KBM-7 (cell line): ENCODE measurements at places on chromosomes 4 and X.

- DNase-seq, result no peak
Measured at GRCh38 chrX:107445146-107445545, 4.3 kb upstream of the FRMPD3 start.

GRCh38 chrX:103439161-103439560 lies 62.8 kb downstream of the BEX3 start:
- DNase-seq, result no peak

DNA sequence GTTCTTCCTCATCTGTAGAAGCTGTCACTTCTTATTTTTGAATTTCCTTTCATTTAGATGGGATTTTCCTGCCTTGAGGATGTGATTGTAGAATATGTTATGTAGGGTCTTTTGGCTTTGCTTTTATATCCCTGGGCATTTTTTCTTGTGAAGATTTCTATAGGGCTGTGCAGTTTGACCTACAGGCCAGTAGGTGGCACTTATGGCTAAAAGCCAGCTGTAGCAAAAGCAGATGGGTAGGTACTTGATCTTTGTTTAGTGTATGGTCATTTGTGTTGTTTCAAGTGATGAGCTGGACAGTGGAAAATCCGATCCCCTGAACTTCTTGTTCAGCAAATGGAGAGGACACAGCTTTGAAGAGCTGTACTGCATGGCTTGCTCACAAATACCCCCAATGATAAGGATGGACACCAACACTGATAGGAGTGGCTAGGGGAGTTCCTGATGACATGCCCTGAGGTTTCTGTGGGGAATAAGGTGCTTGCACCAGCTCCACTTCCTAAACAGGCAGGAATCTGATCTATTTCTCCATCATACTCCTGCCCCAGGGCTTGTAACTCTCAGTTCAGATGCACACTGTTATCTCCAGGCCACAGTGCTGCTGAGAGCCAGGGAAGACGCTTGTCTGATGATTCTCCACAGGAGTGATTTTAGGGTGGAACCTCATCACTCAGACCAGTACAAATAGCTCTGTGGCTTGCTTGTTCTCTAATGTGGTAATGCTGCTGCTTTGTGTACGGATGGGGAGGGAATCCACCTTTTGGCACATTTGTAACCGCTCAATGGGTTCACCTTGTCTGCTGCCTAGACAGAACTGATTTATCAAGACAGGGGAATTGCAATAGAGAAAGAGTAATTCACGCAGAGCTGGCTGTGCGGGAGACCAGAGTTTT lies 417.1 kb upstream of the MAGEB16 start:
- peak; percentile 32 for DNase-seq

- no peak for DNase-seq
Measured at GRCh38 chrX:70022616-70023015, 27.1 kb downstream of the AWAT2 start.

- no peak for DNase-seq
Measured at GRCh38 chrX:153771415-153772315, 7.6 kb downstream of the PLXNB3 start.

GRCh38 chrX:54093159-54093558 lies 48.9 kb upstream of the PHF8 start:
- no peak for DNase-seq
